Epithelial cell of alveolus of lung (primary cell): ENCODE measurements at places on chromosomes 2 and 18. TPM values are rescaled to one million over a fixed set of nuclear protein-coding genes. Genes with fewer than 3 reads are reported as not detected.

The ALLC gene
- not detected in 2 replicates for total RNA-seq

The SPOPL gene
- 8.4 and 9.6 TPM in 2 replicates for total RNA-seq

The TBR1 gene
- total RNA-seq, result under 0.01 and 0.32 TPM in 2 replicates

The MC4R gene
- not detected in 2 replicates for total RNA-seq
